ENCODE measurements at places on chromosomes 2 and 18. TPM values are rescaled to one million over a fixed set of nuclear protein-coding genes. Genes with fewer than 3 reads are reported as not detected.

- no peaks in the 10 kb centered on the region for H3K36me3 ChIP-seq
- peaks cover 26% of the 10 kb centered on the region for H3K4me1 ChIP-seq
- H3K27me3 ChIP-seq = peaks cover 7% of the 10 kb centered on the region
Observed at GRCh38 chr18:11147371-11147951, 1.9 kb downstream of the PIEZO2 start.

DNA sequence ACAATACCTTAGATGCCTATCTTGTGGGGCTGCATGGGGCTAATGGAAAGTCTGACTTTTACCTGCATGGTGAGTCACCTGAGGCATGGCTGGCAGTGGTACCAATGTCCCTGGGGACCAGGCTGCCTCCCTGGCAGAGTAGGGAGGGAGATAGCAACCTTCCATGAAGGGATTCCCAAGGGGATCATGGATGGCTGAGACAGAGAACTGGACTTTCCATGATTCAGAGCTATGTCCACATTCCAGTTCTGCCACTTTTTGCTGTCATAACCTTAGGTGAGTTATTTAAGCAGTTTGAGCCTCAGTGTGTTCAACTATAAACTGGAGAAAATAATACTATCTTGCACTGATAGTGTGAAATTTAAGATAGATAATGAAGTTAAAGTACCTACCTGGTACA is 178.6 kb downstream of the SETBP1 start:
- H3K27me3 ChIP-seq = no peaks in the 10 kb centered on the region
- no peak overlapping the region for H3K4me3 ChIP-seq
- no peaks in the 10 kb centered on the region for H3K36me3 ChIP-seq
- no peak for DNase-seq
- no peak overlapping the region for H3K27ac ChIP-seq
- peaks cover 7% of the 10 kb centered on the region for H3K4me1 ChIP-seq

GRCh38 chr18:38427234-38427633 is 861.6 kb upstream of the CELF4 start:
- H3K36me3 ChIP-seq = no peaks in the 10 kb centered on the region
- DNase-seq = no peak
- H3K4me3 ChIP-seq = no peak overlapping the region

Gene NRP2
- total RNA-seq = 61.4 TPM

DNA sequence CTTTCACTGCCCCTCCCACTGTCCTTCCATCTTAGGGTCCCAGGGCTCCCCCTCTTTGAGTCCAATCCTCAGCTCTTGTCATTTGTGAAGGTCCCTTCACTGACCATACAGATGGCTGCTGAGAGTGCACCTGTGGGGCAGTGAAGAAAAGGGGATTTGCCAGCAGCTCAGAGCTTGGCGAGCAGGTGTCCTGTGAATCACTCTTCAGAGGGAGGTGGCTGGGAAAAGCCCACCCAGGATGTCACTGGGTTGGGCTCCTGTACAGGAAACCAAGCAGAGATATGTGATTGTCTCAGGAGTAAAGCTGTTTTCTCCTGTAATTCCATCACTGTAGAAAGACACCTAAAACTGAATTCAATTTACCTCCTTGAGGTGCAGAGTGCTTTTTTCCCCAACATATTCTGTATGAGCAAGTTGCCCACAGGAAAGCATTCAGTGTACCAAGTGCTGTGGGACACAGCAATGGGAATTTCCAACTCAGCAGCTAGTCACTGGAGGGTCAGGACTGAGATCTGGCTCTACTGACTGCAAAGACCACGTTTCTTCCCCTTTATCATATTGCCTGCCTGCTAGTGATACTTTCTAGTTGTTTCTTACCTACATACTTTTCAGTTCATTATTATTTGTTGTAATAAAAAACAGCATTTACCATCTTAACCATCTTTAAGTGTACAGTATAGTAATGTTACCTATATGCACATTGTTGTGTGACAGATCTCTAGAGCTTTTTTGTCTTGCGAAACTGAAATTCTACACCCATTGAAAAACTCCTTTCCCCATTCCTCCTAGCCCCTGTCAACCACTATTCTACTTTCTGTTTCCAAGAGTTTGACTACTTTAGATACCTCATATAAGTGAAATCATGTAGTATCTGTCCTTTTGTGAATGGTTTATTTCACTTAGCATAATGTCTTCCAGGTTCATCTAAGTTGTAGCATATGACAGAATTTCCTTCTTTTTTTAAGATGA is 239.1 kb downstream of the TSN start:
- no peaks in the 10 kb centered on the region for H3K36me3 ChIP-seq
- peaks cover 10% of the 10 kb centered on the region for H3K4me1 ChIP-seq
- no peak for DNase-seq
- H3K4me3 ChIP-seq = no peak overlapping the region
- H3K27me3 ChIP-seq = no peaks in the 10 kb centered on the region

GRCh38 chr2:226673314-226673723 is 126.3 kb downstream of the IRS1 start:
- no peaks in the 10 kb centered on the region for H3K36me3 ChIP-seq
- no peak overlapping the region for H3K4me3 ChIP-seq
- H3K27me3 ChIP-seq = no peaks in the 10 kb centered on the region
- H3K4me1 ChIP-seq = peaks cover 2% of the 10 kb centered on the region

GRCh38 chr18:63206433-63207142 is 113.0 kb downstream of the BCL2 start:
- no peak overlapping the region for H3K4me3 ChIP-seq
- H3K27ac ChIP-seq = no peak overlapping the region
- DNase-seq = no peak
- H3K4me1 ChIP-seq = no peaks in the 10 kb centered on the region
- H3K27me3 ChIP-seq = no peaks in the 10 kb centered on the region

DNA sequence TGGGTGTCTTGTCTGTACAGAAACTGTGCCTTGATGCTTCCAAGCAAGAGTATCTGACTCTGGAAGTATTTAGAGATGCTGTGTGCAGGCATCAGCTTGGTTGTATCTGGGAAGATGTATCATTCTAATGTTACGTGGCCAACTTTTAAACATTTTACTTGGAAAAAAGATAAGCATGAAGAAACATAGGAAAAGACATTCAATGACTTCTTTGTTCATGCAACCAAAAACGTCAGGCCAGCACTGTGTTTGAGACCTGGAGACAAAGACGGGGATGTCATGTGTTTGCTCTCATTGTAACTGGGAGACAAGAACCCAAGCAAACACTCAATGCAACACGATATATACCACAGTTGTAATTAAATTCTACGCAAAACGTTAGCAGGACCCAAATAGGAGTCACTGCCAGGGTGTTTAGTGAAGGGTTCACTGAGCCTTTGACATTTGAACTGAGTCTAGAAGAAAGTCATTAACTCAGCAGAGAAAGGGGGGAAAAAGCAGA is 8.9 kb upstream of the SESTD1 start:
- no peaks in the 10 kb centered on the region for H3K27me3 ChIP-seq
- H3K27ac ChIP-seq = peak overlapping the region; percentile 55
- no peak overlapping the region for H3K4me3 ChIP-seq
- H3K36me3 ChIP-seq = no peaks in the 10 kb centered on the region

Gene ZSWIM2
- not detected for total RNA-seq

GRCh38 chr18:67217551-67218166 is 298.9 kb downstream of the DSEL start:
- DNase-seq = no peak
- H3K27me3 ChIP-seq = no peaks in the 10 kb centered on the region
- no peaks in the 10 kb centered on the region for H3K4me1 ChIP-seq
- H3K4me3 ChIP-seq = no peak overlapping the region
- H3K36me3 ChIP-seq = no peaks in the 10 kb centered on the region

DNA sequence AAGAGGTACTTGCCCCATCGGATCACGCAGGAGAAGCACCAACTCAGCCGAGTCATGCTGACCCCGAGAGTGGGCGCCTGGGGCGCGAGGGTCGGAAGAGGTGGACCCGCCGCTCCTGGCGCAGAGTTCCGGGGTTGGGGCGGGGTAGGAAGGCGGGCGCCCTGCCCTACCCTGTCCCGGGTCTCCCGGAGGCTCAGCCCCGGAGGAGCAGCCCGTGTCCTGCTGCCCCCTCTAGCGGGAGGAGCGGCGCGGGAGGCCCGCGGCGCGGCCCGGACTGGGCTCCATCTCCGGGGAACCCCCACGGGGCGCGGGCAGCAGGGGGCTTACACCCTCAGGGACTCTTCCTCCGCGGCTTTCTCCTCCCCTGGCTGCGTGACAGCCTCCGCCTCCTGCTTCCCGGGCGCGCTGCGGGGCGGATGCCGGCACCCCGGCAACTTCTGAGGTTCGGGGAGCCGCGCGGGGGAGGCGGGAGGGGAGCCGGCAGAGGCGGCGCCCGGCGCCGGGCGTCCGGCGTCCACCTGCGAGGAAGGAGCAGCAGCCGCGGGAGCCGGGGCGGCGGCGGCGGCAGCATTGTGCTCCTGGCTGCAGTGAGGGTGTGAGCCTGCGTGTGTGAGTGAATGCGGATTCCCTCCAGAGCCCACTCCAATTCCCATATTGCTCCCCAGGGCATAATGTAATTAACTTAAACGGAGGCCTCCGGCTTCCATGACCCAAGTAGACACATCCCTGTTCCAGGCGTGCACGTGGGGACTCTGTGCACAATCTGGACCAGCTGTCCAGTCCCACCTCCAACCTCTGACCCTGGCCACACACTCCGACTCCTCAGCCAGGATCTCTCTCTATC is 7.6 kb upstream of the TNS1 start:
- peak overlapping the region; percentile 32 for H3K4me3 ChIP-seq
- peaks cover 3% of the 10 kb centered on the region for H3K27me3 ChIP-seq
- peak; percentile 64 for DNase-seq

DNA sequence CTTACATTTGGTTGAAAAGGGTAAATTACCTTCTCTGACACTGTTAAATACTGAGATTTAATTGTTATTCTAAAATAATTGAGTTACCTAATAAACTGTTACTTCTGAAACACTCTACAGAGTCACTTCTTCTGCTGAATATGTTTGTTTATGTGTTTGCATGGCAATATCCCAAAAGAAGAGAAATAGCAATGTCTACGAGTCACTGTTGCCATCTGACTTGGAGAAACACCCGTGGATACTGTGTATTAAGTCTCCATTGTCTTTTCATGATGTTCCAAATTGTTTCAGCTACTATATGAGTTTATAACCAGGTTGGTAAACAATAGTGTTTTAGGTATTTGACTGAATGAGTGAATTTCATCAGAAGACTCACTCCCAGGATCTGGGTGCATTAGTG is 754.2 kb upstream of the ID2 start:
- H3K4me3 ChIP-seq = no peak overlapping the region
- no peak for DNase-seq
- no peaks in the 10 kb centered on the region for H3K4me1 ChIP-seq
- H3K27me3 ChIP-seq = no peaks in the 10 kb centered on the region
- H3K36me3 ChIP-seq = no peaks in the 10 kb centered on the region
- no peak overlapping the region for H3K27ac ChIP-seq

All from upper lobe of left lung (tissue), 6 donors.